ENCODE measurements at places on chromosomes 12 and 14.
A peak's percentile ranks its signal among the peaks of the same experiment; 100 is the strongest.

DNA sequence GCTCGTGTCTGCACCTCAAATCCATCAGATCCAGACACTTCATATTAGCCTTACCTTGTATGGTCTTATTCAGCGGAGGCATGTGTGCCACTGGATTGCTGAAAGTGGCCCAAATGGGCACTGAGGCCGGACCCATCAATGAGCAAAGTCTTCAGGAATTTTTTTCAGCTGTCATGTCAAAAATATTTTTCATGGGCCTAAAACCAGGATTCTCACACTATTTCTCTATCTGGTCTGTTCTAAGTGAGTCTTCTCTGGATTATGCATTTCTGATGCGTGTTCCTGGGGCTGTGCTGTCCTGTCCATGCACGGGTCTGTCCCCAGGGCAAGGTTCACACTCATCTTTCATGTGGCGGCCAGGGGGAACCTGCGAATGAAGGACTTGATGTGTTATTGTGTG, 94.6 kb downstream of the KCNA5 start:
- peak; percentile 14 for DNase-seq

- no peak for DNase-seq
Measured at GRCh38 chr14:66944872-66945271, 244.4 kb upstream of the GARIN2 start.

GRCh38 chr12:125491553-125491952, 426.3 kb downstream of the AACS start:
- no peak for DNase-seq

GRCh38 chr12:48601013-48601756, 31.3 kb upstream of the LALBA start:
- no peak for DNase-seq

DNA sequence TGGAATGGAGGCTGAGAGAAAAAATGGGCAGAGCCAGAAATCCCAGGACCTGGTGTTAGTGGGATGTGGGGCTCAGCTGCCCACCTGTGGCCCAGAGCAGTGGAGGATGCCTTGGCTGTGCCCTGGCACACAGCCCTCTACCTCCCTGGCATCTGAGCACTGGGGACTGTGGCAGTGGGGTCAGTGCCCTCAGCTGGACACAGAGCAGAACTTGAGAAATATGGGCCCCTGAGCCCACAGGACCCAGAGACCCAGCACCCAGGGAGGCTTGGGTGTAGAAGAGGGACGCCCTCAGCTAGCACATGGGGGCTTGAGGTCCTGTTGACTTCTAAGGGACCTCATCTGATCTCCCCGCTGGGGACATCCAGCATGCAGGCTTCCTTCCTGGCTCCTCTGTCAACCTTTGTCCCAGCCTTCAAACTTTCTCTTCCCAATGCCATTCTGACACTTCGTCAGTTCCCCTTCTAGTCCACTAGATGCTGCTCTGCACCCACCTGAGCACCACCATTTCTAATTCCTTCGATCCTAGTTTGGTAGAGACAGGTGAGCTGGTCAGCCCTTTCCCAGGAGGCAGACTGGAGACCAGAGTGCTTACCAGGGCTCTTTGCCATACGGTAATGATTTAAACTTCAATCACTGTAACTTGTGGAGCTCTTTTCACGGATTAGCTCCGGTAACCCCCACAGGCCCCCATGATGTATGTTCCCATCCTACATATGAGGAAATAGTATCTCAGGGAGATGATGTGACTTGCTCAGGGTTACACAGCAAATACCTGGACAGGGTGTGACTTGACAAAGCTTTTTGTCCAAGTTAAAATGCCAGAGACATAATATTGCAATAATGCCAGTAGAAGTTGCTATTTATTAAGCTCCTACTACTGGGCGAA, 143.7 kb downstream of the ASCL4 start:
- no peak for DNase-seq

DNA sequence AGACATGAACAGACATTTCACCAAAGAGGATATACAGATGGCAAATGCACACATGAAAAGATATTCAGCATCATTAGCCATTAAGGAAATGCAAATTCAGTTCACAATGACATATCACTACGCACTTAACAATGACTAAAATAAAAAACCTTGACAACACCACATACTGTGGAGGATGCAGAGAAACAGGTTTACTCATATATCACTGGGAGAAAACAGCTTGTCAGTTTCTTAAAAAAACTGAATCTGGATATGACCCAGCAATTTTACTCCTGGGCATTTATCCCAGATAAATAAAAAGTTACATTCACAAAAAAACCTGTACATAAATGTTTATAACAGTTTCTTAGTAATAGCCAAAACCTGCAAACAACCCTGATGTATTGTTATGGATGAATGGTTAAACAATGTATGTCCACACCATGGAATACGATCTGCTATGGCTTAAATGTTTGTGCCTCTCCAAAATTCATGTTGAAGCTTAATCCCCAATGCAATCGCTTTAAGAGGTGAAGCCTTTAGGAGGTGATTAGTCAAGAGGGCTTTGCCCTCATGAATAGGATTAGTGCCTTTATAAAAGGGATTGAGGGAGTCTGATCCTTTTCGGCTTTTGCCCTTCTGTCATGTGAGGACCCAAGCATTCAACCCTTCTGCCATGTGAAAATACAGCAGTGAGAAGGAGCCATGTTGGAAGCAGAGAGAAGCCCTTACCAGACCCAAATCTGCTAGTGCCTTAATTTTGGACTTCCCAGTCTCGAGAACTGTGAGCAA, 36.0 kb upstream of the PPP4R3A start:
- DNase-seq = no peak

GRCh38 chr14:30621354-30621939, 672 bp upstream of the SCFD1 start:
- peak; percentile 6 for DNase-seq

DNA sequence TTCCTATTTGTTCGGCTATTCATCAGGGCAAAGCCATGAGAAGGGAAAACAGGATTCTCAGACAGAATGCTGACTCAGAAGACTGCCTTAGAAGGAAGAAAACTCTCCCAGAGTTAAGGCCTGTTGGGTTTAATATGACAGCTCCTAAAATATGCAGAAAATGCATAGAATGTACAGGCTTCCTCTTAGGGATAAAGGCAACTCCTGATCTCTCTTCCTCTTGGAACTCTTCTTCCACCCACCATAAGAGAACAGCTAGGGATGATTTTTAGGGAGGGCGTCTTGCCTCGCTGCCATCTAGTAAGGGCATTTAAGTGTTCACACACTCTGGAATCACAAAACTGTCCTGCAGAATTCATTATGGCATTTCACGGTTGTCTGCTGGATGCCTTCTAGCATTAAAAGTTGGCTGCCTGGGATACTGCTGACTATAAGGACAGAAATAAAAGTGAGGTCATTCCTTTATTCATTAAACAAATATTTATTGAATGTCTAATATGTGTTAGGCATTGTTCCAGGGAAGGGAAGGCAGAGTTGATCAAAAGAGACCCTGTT, 73.7 kb downstream of the DCAF5 start:
- peak; percentile 52 for DNase-seq

GRCh38 chr12:81010641-81011040, 67.2 kb upstream of the ACSS3 start:
- DNase-seq = no peak

- DNase-seq = peak; percentile 78
Measured at GRCh38 chr14:23306412-23307145, at the start of gene BCL2L2. Gene BCL2L2 (plus strand): TSS chr14:23306833. CDS start chr14:23307768, 935 bp downstream.

- no peak for DNase-seq
Measured at GRCh38 chr12:10279937-10280336, 27.7 kb upstream of the KLRD1 start.

GRCh38 chr12:1122786-1123185, 131.8 kb downstream of the ERC1 start:
- no peak for DNase-seq

DNA sequence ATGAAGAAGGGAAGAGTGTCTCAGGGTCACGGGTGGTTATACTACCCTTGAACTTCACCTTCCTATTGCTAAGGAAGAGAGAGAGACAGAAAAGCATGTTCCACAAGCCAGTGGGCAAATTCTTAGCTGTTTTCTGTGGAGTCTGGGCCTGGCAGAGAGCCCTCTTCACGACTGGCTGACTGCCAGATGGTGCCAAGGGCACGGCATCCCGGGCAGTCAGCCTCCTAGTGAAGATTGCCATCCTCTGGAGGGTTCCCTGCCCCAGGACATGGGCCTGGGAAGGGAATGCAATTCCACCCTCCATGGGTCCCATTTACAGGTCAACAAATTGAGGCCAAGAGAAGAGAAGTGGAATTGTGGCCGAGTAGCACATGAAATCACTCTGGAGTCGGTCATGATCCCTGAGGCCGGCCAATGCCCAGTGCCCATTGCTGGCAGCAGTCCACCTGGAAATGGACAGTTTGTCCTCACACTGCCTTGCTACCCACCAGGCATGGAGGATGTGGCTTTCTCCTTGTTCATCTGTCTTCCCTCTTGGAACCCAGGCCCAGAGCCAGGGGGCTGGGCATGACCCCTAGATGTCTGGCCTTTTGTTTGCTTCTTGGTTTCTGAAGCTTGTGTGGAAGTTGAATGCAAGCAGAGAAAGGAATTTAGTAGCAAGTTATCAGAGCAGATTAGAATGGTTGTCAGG, 9.9 kb downstream of the TUNAR start:
- DNase-seq = no peak

- no peak for DNase-seq
Measured at GRCh38 chr14:56806760-56807159, 3.5 kb downstream of the OTX2 start.

DNA sequence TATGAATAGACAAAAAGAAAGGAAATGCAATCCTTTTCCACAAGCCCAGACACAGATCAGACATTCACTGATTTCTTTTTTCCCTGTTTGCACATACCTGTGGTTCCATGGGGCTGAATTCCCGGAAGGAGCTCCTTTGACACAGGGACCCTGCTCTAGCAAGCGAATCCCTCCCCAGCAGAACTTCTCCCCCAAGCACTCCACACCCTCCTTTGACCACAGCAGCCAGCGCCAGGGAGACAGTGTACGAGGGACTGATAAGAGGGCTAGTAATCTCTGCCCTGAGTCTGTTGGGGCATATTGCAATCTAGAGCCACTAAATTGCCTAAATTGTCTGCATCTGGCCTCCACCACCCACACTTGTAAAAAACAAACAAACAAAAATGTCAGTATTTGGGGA, 83.4 kb upstream of the NTF3 start:
- DNase-seq = no peak

GRCh38 chr14:68199554-68200151, 380.1 kb downstream of the RAD51B start:
- peak; percentile 32 for DNase-seq

DNA sequence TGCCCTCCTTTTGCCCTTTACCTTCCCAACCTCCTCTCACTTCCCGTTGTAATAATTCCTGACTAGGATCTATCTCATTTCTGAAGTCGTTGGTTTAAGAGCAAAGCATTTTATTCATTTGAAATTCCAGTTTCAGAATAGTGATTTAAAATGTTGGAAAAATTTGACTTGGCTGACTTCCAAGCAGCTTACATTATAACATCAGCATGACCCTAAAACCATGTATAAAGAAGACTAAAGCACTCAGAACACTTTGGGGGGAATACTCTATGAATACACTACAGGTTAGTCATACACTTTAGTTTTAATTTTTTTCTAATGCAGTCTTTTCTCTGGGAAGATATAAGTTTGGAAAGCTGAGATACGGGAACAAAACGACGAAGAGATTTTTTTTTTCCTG, 161.1 kb downstream of the BTG1 start:
- DNase-seq = no peak

DNA sequence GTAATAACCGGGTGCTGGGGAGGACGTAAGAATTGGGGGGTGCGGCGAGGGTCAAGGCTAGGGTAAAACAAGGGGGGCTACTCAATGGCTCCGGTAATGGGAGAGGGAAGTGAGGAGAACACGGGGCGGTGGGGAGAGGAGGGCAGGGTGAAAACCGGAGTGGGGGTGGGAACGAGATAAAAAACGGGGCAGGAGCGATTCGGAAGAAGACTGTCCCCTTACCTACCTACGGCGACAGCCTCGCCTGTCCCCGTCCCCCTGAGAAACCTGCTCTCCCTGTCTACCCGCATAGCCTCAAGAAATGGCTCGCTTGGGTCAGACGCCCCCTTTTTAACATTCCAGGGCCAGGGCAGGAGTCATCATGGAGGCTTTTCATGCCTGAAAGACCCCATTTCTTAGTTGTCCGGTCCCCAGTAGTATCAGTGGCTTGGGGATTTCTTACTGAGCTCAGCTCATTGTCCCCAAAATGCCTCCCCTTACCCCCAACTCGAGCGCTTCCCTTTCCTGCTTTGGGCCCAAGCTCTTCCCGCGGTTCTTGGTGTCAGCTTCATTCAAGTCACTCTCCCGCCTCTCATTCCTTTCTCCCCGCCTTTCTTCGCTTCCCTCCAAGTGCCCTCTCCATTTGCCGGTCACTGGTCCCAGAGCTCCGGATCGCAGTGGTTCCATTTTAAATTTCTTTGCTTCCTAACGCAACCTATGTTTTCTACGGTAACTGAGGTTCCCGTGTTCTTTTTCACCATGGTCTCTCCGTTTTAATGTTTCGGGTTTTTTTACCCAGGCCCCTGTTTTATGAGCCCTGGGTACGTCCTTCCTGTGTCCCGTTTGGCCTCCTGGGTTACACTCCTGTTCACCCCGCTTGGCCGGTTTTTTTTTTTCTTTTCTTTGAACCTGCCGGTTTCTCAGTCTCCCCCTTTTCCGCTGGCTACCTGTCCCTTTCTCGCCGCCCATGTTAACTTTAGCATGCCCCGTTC, 1.2 kb upstream of the WSB2 start:
- peak; percentile 77 for DNase-seq

GRCh38 chr12:63151623-63152320, 771 bp upstream of the AVPR1A start:
- peak; percentile 30 for DNase-seq

- DNase-seq = no peak
Measured at GRCh38 chr14:96597680-96598079, 95.5 kb downstream of the PAPOLA start.

DNA sequence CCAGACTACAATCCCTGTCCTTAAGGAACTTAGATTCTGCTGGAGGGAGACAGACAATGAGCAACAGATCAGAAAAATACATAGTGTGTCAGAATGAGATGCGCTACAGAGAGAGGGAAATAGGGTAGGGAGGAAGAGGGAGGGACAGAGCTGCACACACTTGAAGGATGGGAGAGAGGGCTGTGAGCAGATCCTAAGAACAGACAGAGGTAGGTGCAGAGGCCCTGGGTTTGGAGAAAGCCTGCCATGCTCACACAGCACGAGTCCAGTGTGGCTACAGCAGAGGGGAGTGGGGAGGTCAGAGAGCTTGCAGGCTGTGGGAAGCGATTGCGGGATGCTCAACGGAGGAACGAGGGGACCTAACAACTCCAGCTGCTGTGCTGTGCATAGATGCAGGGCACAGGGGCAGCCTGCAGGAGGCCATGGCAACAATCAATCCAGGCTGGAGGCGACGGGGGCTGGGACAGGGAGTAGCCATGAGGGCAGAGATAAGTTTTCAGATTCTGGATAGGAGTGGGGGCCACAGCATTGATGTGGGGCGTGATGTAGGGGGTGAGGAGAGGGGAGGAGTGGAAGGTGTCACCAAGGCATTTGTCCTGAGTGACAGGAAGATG, 20.7 kb downstream of the FAIM2 start:
- DNase-seq = no peak

DNA sequence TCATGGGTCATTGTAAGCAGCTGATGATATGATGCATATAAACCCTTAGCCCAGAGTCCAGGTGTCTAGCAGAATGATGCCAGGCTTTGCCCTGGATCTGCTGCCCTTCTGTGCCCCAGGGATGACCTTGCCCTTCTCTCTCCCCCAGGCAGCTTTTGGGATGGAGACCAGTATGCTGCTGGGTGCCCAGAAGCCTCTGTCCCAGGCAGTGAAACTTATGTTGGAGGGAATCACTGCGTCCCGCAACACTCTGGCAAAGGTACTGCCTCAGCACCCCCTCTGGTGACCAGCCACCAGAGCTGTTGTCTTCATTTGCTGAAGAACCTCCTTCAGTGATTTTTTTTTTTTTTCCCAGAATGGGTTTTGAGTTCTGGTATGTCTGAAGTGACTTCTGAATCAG, 23.3 kb downstream of the CYP46A1 start:
- no peak for DNase-seq

Measured in hepatic stellate cell (primary cell).